ENCODE measurements at places on chromosomes 12 and 14.

GRCh38 chr12:15152456-15152855 is 68.8 kb downstream of the RERG start:
- DNase-seq, result no peak

- DNase-seq, result no peak
Measured at GRCh38 chr12:109591041-109591440, 17.4 kb downstream of the MVK start.

DNA sequence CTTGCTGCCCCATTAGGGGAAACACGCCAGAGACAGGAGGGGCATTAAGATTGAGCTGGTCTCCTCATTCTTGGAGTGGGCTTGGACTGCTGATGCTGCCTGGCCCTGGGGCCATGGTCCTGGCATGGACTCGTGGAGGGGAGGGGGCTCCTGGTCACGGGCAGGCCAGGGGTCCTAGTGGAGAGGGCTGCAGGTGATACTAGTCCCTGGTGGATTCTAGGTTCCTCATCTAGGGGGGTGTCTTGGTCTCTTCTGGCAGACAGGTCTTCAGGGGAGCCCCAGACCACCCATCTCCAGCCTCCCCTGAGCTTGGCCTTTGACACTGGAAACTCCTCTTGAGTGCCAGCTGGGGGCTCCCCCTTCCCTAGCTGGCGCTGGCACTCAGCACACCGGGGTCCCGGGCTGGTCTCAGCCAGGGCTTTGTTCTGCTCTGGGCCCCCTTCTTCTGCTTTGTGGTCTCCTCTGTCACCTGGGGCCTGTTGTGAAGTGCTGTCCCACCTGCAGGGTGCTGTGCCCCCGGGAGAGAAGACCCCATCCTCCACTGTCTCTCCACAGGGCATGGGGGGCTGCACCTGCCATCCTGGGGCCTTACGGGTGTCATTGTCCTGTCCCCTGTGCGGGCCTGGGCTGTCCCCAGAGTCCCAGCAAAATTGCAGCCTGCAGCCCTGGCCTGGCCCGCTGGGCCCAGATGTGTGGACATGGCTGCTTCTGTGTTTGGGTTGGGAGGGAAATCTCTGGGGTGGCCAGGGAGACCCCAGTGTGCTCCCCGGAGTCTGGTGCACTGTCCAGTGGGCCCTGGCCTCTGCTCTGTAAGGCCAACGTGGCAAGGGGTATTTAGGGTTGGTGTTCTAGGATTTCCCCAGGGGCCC is 2.3 kb downstream of the KIF26A start:
- DNase-seq, result no peak

- DNase-seq, result no peak
Measured at GRCh38 chr12:94593822-94594442, 56.4 kb downstream of the TMCC3 start.

DNA sequence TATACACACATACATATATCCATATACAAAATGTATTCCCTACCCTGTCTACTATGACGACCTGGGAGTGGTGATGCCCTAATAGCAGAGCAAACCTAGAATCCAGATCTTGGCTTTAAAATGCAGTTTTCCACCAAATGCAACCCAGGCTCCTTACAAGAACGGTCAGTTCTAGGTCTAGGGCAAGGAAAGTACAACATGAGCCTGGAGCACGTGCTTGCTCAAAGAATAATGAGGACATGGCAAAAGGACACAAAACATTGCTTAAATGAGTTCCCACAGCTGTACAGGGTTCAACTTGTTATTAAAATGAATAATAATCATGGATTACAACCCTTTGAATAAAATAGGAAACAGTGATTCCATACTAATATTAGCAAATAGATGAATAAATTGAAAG is 94.7 kb downstream of the TMCC3 start:
- DNase-seq, result no peak

GRCh38 chr12:73053893-73054292 is 781.7 kb downstream of the TRHDE start:
- no peak for DNase-seq

GRCh38 chr14:63941023-63941422 is 88.2 kb downstream of the SYNE2 start:
- no peak for DNase-seq

- no peak for DNase-seq
Measured at GRCh38 chr14:101151226-101151926, 247.9 kb upstream of the RTL1 start.

DNA sequence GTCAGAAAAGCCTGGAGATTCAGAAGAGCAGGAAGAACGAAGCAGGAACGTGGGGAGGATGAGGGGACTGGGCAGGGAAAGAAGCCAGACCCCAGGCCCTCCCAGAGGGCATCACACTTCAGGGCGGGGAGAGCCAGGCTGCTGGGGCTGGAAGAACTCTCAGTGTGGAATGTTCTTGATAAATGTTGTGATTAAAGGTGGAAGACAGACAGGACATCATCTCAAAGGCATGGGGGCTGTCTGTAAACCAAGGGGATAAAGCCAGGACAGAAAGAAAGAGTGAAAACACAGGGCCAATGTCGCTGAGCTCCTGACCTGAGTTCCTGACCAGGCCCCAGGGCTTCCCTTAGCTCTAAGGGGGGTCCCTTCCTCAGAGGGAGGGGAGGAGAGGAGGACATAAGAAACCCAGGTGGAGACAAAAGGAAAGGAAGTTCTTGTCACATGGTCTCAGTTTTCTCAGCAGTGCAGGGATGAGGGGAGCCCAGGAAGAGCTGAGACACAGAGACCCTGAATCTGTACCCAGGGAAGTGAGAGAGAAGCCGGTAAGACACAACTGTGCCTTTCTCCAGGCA is 56.3 kb downstream of the SETD3 start:
- no peak for DNase-seq

GRCh38 chr12:15823360-15824128 is 34.4 kb upstream of the EPS8 start:
- no peak for DNase-seq

DNA sequence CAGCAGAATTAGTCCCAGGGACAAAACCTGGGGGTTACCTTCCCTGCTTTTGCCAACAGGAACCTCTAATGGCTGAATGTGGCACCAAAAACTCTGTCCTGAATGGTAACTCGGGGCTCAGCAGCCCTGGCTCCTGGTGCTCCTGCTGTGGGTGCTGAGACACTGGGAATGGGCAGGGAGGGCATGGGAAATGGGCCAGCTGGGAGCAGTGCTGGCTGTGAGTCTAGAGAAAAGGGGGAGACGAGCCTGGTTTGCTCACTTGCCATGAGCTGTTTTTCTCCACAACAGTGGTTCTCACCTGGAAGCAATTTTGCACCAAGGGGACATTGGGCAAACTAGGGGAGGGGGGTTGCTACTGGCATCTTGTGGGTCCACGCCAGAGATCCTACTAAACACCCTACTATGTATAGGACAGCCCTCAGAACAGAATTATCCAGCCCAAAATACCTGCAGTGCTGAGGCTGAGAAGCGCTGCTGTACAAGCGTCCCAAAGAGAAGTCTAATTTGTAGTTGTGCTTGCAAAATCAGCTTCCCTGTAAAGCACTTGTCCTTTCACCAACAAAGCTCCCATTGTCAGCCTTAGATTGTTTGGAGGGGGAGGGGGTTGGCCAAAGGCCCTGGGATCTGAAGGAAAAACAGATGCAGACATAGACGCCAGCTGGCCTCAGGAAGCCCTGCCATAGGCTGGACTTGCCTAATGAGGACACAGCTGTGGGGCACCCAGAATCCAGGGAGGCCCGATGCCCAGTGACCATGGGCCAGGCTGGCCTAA is 3.6 kb downstream of the LRRC74A start:
- no peak for DNase-seq

GRCh38 chr14:37172936-37173614 is 669 bp upstream of the SLC25A21 start:
- no peak for DNase-seq

- no peak for DNase-seq
Measured at GRCh38 chr14:63605041-63605532, 36.6 kb downstream of the WDR89 start.

DNA sequence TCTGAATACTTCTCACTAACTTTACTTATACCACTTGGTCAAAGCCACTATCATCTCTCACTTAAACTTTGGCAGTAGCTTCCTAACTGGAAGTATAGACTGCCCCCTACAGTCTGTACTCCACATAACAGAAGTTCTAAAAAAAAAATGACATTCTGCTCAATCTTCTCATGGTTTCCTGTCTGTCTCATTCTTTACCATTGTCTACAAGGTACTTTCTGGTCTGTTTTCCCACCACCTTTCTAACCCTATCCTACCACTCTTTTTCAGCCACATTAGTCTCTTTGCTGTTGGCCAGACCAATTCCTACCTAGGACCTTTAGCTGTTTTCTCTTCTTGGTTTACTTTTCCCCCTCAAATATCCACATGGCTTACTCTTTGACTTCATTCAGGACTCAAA is 14.7 kb downstream of the CPSF6 start:
- DNase-seq, result no peak

DNA sequence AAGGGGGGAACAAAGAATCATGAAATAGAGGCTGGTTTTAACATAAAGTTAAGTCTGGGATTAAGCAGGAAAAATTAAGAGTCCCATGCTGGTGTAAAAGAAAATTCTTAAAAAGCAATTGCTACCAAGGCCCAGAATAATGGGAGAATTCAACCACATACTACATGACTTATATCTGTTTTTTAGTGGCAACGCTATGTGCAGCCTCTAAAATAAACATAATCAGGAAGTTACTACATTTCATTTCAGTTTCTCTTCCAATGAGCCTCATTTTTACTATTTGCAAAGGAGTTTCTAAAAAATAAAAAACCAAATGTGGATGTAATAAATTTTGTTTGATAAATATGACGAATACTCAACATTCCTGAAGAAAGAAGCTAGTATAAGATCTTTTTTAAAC is 58.1 kb downstream of the CPNE8 start:
- no peak for DNase-seq

DNA sequence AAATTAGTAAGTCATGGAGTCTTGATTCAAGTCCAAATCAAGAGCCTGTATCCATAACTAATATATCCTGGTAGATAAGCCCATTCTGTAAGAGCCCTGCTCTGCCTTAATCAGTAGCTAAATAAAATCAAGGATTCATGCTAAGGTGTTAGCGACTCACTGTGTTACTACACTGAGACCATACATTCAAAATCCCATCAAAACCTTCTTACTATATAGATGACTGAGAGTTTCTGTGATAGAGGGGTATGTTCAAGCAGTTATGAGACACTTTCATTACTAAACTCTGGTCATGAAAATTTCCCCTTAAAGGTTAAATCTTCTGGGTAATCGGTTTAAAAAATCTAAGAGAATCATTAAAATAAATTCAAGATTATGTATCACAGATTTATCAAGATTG is 78.5 kb downstream of the MDGA2 start:
- no peak for DNase-seq

DNA sequence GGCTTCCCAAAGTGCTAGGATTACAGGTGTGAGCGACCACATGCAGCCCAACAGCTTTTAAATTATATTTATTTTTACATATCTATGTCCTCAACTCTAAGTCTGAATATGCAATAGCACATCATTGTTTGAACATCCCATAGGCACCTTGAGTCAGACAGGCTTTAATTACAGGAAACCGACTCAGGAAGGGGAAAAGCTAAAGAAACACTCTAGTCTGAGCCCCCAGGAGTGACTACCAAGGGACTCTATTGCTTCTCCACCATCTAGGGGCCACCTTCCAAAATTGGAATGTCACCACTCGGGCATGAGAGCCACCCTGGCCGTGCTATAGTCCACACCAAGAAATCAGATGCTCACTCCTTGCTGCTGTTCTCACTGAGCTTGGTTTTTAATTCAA is 14.0 kb upstream of the MFAP5 start:
- DNase-seq, result no peak

GRCh38 chr14:86091811-86092210 is 561.9 kb downstream of the FLRT2 start:
- DNase-seq, result no peak

- no peak for DNase-seq
Measured at GRCh38 chr14:34403646-34404045, 58.4 kb downstream of the SPTSSA start.

DNA sequence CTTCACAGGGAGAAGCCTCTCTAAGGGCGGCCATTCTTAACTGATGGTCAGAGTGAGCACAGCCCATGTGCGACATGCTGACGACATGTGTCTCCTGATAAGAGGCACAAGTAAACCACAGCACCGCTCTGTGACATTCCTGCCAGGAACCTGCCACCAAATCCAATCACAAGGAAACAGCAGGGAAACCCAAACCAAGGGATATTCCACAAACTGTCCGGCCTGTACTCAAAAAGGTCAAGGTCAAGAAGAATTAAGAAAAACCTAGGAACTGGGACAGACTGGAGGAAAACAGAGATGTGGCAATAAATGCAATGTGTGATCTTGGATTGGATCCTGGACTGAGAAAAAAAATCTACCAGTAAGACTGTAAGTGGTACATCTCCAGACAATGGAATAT is 91.9 kb downstream of the SYNE3 start:
- no peak for DNase-seq

- DNase-seq, result no peak
Measured at GRCh38 chr14:95741781-95742180, 27.9 kb upstream of the TCL1A start.

GRCh38 chr12:12660201-12660600 is 35.8 kb downstream of the GPR19 start:
- no peak for DNase-seq

DNA sequence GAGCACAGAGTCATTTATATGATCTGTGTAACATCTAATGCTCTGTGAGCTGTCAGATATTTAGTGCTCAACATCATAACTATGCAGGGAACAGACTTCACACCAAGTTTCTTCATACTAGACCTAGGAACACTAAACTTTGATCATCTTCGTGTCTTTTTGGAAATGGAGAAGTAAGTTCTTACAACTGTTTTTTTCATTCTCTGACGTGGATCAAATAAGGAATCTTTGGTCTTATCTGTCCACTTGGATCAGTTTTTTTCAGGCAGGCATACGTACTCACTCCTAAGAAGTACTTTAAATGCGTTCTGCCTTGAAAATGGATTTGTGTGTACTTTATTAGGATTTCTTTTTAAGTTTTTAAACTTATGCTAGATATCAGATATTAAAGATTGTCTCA is 191.0 kb downstream of the FBXL14 start:
- no peak for DNase-seq

DNA sequence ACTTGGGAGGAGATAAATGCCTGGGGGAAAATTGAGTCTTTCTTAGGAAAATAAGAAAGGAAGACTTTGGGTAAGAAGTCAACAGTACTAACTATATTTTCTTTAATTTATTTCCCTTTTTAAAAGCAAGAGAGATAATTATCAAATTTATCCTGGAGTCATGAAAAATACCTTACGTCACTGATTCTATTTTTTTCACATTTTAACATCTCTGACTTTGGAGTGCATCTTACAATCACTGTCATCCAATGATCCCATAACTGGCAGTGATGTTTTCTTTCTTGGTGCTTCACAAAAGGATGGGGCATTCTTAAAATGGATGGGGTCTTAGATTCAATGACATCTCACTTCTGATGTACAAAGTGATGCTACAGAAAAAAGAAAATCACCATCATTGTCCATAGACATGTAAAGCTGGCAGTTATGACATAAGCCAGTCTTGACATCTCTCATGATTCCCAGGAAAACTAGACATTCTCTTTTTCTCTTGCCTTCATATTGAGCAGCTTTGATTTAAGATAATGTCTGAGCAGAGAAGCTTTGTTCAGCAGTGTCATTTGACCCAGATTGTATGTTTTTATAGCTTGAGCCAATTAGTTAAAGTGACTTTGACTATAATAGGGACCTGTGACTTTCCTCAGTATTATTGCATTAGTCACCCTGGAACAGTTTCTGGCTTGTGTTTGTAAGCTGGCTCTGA is 236.2 kb downstream of the EGLN3 start:
- no peak for DNase-seq

Measured in Peyer's patch (tissue), 4 donors.